Omental fat pad (tissue), 4 donors: ENCODE measurements at places on chromosomes 3 and 15. TPM values are rescaled to one million over a fixed set of nuclear protein-coding genes. Genes with fewer than 3 reads are reported as not detected.

DNA sequence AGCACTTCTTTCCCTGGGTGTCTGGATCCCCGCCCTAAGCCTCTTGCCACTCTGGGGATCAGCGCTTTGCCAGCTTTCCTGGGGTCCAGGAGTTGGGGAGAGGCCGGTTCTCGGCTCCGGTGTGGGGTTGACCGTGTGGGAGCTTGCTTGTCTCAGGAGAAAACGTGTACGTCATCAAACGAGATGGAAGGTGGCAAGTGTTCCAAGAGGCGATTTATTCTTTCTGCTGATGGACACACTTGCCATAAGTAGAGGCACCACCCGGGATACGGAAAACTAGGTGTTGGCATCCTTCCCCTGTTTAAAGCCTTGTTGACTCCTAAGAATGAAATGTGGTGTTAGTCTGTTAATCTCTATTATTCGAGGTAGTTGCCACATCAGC lies 295 bp downstream of the ZWILCH start:
- DNase-seq, result no peak

GRCh38 chr3:131602011-131602779 lies 99.4 kb upstream of the MRPL3 start:
- DNase-seq, result no peak

GRCh38 chr3:37852097-37852496 lies 9.6 kb upstream of the CTDSPL start:
- DNase-seq, result no peak

DNA sequence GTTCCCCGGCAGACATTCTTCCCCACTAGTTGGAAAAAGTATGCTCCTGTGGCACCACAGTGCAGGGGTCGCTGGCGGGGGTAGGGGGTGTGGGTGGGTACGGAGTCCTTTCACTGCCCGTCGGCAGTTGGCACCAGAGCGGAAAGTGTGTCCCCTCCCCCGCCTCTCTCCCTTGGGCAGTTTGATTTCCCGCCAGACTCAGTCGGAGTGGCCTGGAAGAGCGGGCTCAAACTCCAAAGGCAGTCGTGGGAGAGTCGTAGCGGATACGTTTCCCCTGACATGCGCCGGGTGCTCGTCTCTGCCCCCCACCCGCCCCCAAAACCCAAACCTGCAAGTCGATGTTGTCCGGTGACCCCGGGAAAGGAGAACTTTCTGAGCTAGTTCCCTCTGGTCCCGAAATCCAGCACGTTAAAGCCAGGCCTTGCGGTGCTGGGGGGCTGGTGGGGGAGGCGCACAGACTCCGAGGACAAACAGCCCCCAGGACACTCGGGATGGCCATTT lies 4.4 kb upstream of the FOXB1 start:
- no peak for DNase-seq

DNA sequence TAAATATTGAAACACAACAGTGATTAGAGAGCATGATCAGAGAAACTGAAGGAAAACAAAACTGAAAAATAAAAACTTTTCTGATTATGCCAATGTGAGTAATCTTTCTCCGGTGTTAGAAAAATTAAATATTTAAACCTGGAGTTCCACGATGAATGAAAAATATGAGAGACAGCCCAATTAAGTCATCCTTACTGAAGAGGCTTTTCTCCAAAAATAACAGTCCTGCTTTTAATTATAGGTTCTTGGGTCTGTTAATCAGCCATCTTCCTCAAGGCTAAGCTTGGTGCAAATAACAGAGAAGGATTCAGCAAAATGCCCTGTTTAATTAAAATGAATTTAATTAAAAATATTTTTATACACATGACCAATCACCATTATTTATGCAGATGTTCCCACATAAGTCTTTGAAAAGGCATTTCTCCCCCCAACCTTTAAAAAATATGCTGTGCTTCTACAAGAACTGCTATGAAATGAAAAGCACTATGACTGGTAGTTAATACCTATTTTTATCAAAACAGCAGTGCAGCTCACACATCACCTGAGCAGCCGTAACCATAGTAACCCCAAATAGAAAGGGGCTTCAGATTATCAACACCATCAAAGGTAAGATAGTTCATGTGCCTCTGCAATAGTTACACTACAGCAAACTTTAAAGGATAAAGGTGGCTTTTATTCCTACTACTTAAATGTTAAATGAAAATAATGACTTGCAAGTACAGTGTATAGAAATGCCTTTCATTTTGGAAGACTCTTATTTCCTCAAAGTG lies 175.7 kb downstream of the SLC9A9 start:
- no peak for DNase-seq

DNA sequence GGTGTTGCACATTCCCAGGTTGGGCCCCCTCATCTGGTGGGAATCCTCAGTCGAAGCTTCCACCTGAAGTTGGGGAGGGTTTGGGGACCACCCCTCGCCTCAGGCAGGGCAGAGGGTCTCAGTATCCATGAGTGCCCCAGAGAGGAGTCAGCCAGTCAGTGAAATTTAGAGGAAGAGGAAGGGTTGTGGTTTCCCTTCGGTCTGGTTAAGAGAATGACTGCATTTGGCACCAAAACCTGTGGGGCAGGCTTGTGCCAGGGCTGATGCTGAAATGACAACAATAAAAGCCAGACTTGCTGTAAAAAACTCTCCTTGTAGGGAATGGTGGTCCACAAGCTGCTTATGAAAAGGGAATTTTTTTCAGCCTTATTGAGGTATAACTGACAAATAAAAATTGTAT lies 22.6 kb downstream of the LMCD1 start:
- no peak for DNase-seq

DNA sequence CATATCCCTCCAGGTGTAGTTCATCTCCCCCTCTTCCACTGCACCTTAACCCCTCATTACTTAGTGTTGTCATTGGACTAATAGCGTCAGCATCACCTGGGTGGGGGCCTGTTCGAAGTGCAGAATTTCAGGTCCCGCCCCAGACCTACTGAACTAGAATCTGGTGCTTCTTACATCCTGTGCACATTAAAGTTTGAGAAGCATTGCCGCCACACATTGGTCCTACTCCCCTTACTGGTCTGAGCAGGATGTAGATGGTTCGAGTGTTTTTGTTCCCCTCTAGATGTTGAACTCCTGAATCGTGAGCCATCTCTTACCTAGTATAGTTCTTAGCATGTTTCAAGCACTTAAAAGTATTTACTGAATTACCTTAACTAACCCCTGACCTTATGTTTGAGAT lies 13.2 kb downstream of the KLHL18 start:
- no peak for DNase-seq

DNA sequence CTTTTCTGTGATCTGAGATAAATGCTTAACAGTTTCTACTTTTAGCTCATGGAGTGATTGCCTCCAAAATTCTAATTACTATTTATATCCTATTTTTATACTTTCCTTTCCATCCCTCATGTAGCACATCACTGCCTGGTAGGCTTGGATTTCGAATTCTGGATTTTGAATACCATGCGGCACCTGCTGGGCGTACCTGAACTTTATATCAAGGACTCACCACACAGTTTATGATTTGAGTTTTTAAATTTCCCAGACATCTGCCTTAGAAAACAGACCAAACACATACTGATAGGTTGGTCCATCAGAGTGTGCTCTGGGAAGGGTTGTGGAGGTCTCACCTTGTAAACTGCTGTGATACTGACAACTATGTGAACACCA lies 6.4 kb downstream of the TRAK1 start:
- no peak for DNase-seq

DNA sequence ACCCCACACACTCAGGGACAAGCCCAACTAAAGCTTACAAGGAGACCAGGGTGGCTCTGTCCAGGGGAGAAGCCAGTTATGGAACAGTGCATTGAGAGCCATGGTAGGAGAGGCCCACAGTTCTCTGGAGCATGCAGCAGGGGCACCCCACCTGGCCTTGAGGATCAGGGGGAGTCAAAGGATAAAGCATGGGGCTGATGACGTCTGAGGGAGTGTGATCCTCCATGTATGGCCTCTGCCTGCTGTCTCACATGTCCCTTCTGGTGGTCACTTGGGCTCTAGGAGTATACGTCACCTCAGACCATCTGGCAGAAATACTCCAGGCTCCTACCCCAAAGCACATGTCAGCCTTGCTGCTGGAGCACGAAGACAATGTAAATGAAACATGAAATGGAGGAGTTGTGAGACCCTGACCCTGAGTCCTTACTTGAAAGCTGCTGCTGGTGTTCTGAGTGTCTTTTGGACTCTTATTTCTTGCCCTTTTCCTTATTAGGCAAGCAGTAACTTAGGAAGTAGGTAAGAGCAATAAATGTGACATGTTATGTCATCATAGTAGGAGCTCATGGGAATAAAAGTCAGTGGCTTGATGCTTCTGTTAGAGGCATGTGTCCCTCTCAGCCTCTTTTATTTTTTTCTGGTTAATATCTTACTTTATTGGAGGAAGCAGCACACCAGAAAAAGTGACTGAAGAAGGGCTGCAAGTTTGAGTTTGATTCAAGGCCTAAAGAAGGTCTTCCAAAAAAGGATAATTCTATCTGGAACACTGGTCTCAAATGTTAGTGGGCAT lies 15.5 kb downstream of the SRPRB start:
- DNase-seq, result no peak

- DNase-seq, result no peak
Measured at GRCh38 chr15:25236861-25237155, 202.0 kb downstream of the UBE3A start.

DNA sequence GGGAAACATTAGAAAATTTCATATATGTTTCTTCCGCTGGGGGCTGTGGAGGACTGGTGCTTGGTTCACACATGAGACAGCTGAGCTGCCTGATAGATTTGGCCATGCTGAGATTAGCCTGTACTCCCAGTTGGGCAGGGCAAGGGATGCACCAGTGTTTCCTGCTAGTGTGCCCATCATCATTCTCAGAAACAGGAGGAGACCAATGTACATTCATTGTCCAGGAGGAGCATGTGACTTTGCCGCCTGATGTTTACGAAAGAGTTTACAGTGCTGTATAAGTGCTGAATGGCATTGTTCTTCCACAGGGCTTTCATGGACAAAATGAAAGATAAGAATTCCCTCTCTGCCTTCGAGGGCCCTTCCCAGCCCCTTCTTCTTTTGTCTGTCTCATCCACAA lies 311.1 kb upstream of the THBS1 start:
- DNase-seq, result no peak

GRCh38 chr15:34182942-34183341 lies 27.0 kb downstream of the KATNBL1 start:
- DNase-seq, result no peak

Gene SAMMSON
- not detected for total RNA-seq

Gene ONECUT1
- total RNA-seq, result 0.38 TPM

Gene DISP2
- under 0.01 TPM for total RNA-seq

Gene MUC20
- total RNA-seq, result 1.3 TPM

Gene SELENOK
- total RNA-seq, result 49.0 TPM

Gene PFN2
- total RNA-seq, result 26.0 TPM
